ENCODE measurements at places on chromosomes 16 and 17.

GRCh38 chr16:65041667-65042066, 80.2 kb downstream of the CDH11 start:
- no peak for DNase-seq

DNA sequence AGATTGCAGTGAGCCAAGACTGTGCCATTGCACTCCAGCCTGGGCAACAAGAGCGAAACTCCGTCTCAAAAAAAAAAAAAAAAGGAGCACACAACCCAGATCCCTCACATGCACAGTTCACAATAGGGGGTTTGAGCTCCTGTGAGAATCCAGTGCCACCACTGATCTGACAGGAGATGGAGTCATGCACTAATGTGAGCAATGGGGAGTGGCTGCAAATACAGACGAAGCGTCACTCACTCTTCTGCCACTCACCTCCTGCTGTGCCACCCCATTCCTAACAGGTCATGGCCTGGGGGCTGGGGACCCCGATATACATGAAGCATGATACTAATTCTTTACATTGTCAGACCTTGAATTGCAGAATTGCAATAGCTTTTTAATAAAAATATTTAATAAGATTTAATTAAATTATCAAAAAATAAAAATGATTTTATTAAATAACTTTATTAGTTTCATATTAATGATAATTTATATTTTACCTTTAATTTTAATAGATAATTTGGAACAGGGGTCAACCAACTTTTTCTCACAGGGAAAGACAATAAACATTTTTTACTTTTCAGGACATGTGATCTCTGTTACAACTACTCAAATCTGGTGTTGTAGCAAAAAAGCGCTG, 171.4 kb downstream of the COPRS start:
- DNase-seq = no peak

DNA sequence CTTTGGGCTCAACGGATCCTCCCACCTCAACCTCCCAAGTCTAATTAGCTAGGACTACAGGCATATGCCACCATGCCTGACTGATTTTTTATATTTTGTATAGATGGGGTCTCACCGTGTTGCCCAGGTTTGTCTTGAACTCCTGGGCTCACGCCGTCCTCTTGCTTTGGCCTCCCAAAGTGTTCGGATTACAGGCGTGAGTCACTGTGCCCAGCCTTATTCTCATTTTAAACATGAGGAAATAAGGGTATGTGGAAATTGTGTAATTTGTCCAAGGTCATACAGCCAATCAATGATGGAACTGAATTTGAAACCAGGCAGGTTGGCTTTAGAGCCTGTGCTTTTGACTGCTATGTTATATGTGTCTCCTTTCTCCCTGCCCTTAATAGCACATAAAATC, 27.4 kb upstream of the AQP8 start:
- no peak for DNase-seq

GRCh38 chr17:5794881-5795506, 210.7 kb upstream of the NLRP1 start:
- no peak for DNase-seq

DNA sequence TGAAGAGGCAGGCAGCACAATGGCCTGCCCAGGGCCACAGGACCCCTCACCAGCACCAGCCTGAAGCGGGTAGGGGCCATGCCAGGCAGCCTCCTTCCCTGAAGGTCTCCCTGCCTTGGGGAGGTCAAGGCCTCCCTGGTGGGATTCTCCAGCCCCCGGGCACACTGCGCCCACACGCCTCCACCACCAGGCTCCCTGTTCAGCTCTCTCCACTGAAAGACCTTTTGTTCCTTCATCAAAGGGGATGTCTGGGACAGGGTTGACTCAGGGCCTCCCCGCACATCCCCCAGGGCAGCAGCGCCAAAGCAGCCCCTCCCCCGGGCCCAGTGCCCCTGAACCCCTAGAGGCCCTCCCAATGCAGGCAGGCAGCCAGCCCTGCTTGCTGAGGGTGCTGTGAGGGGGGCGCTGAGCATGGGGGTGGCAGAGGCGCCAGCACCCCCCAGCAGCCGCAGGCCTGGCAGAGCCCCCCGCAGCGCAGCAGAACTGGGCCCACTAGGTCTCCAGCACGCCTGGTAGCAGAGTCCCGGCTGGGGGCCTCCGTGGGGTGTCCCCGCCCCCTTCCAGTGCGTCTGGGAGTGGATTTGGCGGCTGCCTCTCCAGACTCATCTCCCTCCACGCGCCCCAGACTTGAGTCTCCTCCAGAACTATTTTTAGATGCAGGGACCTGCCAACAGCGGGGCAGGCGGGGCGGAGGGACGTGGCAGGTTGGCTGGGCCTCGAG, 13.1 kb downstream of the BCAR1 start:
- DNase-seq = peak; percentile 76

- no peak for DNase-seq
Observed at GRCh38 chr16:60181536-60181935, 1447.4 kb upstream of the GOT2 start.

DNA sequence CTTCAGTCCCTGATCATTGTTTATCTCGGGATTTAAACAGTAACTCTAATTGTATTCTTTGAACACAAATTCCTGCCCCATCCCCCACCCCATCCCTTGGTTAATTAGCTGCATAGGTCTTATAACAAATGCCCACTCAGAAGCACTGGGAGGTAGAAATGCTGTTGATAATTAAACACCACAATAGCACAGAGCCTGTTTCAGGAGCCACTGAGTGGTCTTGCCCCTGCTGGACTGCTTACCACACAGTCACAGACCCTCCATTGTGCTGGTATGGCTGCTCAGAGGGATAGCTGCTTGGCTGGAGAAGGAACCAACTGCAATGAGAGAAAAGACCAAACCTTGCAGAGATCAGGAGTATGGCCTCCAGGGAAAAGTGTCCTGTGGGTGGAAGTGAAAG, 214.1 kb downstream of the ANKFN1 start:
- DNase-seq = no peak
